Fibroblast of villous mesenchyme (primary cell): ENCODE measurements at places on chromosomes 12 and 14. TPM values are rescaled to one million over a fixed set of nuclear protein-coding genes. Genes with fewer than 3 reads are reported as not detected.

DNA sequence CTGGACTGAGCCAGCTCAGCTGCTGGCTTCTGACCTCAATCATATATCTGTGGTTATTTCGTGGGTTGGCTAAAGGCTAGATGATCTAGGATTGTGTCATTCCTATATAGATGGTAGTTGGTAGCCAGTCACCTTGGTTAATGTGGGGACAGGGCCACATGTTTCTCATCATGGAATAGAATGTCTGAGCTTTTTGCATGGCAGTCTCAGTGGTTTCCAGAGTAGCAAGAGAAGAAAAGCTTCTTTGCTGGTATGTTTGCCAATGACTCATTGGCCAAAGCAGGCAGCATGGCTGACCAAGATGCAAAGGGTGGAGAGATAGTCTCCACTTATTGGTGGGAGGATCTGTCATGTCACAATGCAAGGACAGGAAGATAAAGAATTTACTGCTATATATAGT is 746.4 kb upstream of the FLRT2 start:
- DNase-seq, result no peak

- DNase-seq, result no peak
Observed at GRCh38 chr14:96832351-96832750, 35.2 kb downstream of the VRK1 start.

DNA sequence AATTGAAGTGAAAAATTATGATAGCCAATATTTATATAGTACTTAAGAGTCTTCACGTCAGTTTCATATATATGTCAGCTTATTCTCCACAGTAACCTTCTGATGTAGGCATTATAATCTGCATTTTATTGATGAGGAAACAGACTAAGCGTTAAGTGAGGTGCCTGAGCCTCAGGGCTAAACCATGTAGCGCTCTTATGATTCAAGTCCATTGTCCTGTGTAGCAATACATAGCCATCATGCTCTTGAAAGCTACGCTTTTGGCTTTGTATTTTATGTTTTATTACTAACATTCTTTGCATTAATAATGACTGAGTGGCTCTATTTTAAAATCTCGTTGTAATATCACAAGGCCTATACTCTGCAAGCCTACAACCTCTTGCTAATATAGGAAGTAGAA is 79.0 kb downstream of the ANO6 start:
- no peak for DNase-seq

- no peak for DNase-seq
Observed at GRCh38 chr14:22526744-22527143, 62.3 kb downstream of the DAD1 start.

GRCh38 chr14:101175731-101176534 is 272.4 kb upstream of the RTL1 start:
- DNase-seq, result no peak

KLRC4 gene
- not detected in 2 replicates for total RNA-seq

DNA sequence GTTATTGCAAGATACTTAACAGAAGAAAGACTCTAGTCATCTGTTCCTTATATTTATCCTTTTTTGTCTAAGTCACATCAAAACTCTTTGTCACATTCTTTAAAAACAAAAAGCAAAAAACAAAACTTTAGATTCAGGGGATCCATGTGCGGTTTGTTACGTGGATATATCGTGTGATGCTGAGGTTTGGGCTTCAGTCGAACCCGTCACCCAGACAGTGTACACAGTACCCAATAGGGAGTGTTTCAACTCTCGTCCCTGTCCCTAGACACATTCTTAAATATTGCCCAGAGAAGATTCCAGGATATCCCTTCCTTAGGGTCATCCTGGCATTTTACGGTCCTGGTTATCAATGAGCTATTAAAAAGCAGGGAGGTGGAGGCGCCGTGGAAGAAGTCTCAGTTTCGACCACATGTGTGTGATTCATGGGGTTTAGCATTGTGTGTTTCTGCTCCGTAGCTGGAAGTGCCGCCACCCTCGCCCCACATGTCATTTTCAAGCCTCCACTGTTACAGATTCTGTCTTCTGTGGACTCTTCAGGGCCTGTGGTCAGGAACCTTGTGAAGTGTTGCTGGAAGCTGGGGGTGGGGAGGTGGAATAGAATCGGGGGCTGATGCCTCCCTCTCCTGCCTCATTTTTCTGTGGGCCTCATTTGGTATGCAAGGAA is 19.9 kb downstream of the CCND2 start:
- DNase-seq, result no peak

DNA sequence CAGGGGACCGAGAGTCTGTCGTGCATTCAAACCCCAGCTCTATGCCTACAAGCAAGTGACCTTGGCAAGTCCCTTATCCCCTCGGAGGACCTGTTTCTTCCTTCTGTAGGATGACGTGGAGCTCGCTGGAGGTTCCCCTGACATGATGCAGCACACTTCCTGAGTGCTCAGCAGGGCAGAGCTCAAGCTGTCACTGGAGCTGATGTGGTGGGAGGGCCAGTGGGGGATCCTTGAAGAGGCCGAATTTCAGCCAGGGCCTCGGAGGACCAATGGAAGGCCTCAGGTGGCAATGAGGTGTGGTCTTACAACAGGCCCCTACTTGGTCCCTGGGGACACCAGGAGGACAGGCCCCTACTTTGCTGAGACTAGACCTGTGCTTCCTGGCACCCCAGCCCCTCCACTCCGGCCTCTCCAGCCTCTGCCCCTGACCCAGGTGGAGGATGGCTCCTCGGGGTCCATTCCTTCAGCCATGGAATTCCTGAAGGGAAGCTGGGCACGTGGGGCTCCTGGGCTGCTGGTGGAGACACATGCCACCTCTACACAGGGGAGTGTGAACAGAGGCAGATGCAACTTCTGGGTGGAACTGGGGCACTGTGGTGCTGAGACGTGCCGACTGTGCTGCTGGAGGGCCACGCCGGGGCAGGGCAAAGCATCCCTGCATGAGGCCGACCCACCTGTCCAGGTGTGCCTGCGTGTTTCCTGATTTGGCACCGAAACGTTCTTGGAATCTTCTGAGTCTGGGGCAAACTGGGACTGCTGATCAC is 18.7 kb upstream of the KIF26A start:
- no peak for DNase-seq

DNA sequence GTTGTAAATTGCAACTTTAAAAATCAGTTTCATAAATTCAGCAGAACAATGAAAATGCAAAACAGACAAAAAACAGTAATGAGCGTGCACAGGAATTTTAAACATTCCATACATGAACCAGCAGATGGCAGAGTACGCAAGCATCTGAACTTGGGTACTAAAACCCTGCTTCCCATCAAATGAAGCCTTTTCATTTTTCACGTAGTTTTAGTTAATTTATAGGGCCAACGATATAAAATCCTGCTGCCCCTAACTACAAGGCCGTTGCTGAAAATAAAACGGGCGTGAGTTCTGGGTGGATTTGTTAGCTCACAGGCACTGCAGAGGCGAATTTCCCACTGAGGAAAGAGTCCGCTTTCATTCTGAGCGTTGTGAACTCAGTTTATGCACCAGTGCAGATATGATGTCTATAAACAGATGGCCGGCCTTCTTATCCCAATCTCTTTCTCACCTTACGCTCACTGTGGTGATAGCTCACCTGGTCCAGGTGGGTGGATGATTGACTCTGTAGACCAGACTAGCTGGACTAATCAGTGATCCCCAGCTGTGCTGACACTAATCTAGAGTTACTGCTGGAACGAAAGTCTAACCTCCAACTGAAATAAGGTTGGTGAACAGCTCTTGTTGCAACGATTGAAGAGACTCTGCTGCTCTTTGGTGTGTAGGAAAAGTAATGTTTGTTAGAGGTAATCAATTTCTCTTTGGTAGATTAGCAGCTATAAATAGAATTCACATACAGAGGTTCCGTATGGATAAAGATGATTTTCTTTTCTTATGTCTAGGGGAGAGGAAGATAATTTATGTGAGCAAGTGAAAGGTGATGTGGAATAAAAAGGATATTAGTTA is 89.2 kb downstream of the PDZRN4 start:
- DNase-seq, result peak; percentile 50

DNA sequence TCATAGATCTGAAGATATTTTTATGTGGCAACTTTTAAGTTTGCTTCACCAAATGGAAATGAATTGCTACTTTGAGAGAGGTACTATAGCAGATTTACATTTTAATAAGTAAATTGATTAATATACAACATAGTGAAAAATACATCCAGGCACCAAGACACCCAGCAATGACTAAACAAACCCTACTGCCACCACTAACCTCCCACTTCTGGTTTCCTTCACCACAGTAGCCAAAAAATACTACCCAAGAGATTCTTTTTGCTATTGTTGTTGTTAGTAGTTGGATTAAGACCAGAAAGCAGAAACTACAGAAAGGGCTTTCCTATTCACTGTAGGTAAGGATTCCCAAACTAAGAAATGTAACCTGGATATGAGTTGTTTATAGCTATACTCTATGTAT is 54.1 kb downstream of the COCH start:
- DNase-seq, result no peak

NGB gene
- not detected in 2 replicates for total RNA-seq

IFI27L2 gene
- total RNA-seq, result 94.1 and 102 TPM in 2 replicates

SDSL gene
- 3.5 and 5.2 TPM in 2 replicates for total RNA-seq

GRCh38 chr14:87566991-87567390 is 426.0 kb downstream of the GALC start:
- peak; percentile 65 for DNase-seq

C1S gene
- 127 and 146 TPM in 2 replicates for total RNA-seq

TAS2R31 gene
- total RNA-seq, result 7.3 and 8.4 TPM in 2 replicates

GRCh38 chr14:37723515-37723914 is 128.1 kb downstream of the TTC6 start:
- DNase-seq, result no peak

DNA sequence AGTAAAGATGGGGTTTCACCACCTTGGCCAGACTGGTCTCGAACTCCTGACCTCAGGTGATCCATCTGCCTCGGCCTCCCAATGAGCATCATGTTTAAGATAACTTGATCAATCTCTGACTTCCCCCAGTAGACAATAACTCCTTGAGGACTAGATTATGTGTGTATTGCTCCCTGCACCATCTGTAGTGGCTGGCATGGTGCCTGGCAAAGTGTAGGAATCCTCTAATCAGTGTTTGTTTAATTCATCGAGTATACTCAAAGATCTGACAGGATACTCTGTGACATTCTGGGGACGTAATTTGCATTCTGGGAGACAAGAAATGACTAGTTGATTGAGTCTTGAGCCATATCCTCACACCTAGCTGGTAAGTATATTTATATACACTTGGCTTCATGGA is 873.5 kb upstream of the TMEM132C start:
- DNase-seq, result no peak

DNA sequence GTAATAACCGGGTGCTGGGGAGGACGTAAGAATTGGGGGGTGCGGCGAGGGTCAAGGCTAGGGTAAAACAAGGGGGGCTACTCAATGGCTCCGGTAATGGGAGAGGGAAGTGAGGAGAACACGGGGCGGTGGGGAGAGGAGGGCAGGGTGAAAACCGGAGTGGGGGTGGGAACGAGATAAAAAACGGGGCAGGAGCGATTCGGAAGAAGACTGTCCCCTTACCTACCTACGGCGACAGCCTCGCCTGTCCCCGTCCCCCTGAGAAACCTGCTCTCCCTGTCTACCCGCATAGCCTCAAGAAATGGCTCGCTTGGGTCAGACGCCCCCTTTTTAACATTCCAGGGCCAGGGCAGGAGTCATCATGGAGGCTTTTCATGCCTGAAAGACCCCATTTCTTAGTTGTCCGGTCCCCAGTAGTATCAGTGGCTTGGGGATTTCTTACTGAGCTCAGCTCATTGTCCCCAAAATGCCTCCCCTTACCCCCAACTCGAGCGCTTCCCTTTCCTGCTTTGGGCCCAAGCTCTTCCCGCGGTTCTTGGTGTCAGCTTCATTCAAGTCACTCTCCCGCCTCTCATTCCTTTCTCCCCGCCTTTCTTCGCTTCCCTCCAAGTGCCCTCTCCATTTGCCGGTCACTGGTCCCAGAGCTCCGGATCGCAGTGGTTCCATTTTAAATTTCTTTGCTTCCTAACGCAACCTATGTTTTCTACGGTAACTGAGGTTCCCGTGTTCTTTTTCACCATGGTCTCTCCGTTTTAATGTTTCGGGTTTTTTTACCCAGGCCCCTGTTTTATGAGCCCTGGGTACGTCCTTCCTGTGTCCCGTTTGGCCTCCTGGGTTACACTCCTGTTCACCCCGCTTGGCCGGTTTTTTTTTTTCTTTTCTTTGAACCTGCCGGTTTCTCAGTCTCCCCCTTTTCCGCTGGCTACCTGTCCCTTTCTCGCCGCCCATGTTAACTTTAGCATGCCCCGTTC is 1.2 kb upstream of the WSB2 start:
- peak; percentile 60 for DNase-seq

DCP1B gene
- total RNA-seq, result 9.3 and 17.7 TPM in 2 replicates
